AG04449 (cell line): ENCODE measurements at places on chromosomes 6 and 20.

DNA sequence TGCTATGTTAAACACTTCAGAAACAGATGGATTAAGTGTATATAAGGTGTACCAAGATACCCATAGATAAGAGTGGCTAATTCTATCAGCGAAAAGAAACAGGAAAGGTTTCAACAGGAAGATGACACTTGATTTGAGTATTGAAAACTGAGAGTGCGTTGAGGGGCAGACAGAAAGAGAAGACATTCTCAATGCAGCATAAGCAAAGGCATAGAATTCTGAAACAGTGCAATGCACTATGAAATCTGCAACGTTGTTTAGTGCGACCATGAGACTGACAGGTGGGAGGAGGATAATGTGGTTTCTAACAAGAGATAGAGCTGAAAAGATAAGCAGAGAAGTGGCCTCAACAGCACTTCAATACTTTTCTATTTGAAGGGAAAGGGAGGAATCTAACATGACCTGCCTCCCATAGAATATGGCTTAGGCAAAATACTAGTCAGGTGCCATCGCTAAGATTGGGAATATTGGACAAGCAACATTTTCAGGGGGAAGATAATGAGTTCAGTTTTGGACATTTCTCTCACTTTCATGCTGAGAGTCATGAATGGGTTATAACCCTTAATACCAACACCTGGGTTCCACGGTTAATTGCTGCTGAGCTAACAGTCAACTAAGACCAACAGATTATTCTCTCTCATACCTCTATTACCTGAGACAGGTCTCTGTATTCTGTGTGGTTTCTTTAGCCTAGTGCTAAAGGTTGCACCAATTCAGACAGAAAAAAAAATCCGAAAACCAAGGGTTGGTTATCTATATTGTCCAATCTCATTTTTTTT, 312.9 kb upstream of the ARID1B start:
- DNase-seq: no peak

GRCh38 chr6:27451660-27452390, 21.1 kb downstream of the ZNF184 start:
- DNase-seq: no peak

DNA sequence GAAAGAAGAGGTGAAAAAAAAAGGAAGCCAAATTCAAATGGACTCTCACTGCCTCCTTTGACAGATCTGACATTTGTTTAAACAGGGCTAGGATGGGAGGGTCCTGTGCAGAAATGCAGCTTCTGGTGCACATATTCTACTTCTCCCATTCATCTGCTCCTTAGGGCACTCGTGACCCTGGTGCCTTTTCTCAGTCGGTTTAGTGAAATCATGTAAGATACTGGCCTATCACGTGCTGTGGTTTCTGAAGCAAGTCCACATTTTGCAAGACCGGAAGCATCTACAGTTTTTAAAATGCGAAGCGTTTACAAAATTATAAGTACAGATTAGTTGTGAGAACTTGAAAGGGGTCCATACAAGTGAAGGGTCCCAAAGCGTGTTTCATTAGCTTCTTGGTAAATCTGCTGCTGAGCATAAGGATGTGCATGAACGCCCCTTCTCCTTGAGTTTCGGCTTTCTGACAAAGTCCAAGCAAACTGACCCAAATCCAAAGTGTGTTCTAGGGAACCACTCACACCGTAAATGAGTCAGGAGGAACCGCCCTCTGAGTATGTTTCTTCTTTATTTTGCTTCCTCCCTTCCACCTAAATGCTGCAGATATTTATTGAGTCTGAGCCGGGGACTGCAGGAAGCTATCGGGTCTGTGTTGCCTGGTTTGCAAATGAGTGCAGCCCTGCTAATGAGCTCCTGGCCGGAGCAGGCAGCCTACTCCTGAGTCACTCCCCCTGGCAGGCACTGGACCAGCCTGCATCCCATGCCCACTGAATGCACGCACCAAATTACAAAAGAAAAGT, 323.8 kb upstream of the JARID2 start:
- DNase-seq: no peak

DNA sequence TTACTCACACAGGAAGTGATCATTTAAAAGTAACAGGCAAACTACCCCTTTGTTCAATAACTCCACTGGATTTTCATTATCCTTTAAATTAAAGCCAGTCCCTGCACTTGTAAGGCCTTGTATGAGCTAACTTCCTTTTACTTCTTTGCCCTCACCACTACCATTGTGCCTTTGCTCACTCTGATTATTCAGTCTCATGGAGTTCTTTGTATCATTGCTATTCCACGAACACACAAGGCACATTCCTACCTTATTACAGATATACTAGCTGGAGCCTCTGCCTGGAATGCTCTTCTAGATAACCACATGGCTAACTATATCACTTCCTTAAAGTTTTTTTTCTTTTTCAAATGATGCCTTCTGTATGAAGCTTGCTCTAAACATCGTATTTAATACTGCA, 748.6 kb upstream of the HS3ST5 start:
- DNase-seq: no peak

DNA sequence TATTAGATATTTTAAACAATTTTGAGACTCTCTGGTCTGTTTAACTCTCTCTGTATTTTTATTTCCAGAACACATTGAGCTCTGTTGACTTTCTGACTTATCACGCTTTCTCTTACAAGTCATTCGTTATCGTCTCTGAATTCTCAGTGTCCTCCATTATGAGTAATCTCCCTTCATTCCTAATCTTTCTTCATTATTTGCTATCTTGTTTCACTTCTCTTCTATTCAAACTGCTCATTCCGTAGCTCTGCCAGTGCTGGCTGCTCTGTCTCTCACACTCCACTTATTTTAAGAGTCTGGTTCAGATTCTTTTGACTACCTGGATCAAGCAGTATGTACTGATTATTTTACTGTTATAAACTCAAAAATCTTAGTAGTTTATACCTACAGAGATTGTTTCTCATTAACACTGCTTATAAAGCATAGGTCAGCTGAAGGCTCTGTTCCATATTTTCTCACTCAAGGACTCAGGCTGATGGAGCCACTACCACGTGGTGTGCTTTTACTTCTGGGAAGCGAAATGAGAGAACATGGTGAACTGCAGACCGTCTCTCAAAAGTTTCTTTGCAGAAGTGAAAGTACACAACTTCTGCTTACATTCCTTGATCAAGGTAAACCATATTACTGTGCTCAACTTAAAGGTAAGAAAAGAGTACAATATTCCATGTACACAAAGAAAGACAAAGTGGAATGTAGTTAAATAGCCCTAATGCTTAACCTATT, 485.2 kb downstream of the GRIK2 start:
- DNase-seq: no peak

DNA sequence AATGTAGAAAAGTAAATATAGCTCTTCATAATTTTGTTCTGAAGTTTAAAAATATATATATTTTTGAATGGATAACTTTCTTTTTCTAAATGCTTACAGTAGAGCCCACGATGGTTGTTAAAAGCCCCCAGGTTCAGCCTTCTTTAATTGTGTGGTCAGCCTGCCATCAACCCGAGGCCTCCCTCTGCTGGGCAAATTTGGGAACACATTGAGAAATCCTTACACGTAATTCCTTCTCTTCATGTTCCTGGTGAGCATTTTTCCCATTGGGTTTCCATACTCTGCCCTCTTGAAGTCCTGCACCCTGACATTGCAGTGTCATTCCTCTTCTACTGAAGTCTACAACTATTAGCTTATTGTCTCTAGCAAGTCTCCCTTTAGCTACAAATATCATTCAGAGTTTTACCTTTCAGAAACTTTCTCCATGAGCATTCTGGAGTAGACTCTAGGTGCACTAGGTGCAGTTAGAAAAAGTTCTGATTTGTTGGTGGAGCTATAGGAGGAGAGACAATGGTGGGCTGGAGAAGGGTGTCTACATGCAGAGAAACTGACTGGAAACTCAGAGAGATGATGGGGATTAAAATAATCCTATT, 40.6 kb downstream of the TRIM38 start:
- DNase-seq: no peak

DNA sequence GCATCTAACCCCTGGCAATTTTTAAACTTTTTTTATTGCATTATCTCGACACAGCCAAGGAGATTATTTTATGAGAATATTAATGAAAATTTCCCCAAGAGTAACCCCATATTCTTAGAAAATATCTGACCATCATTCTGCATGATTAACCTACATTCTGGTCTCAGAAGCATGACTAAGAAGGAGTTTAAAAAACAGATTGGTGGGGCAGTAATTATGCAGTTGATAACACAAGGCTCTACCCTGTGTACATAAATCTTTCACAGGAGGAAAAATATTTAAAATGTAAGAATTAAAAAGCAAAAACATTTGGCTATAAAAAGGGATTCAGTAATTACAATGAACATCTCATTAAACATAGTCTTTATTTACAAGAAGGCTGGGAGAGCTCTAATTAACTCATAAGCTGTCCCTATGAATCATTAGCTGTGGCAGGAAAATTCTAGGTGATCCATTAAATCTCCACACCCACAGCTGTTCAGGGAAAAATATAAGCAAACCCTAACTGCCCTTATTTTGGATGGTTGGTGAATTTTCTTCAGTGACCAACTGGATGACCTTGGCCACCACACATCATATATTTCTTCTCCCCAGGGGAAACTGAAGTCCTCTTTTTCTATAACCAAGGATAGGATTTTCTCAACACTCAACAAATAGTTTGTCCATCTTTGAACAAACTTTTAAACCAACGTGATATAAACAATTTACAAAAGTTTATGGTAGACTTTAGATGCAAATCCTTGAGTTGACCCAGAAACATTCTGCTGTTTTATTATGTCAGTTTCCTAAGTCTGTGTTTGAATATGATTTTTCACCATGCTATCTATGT, 59.5 kb downstream of the PDE7B start:
- DNase-seq: no peak

DNA sequence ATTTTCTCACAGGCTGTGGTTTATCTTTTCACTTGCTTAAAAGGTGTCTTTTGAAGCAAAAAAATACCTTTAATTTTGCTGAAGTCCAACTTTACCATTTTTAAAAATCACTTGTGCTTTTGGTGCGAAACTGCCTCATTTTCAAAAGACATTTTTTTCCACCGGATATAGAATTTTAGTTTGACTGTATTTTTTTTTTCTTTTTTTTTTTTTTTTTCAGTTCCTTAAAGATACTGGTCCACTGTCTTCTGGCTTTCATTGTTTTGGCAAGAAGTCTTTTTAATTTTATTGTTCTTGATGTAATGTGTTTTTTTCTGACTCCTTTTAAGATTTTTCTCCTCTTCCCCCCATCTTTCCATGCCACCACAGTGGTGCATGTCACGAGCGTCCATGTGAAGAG, 198.2 kb downstream of the ARID1B start:
- DNase-seq: no peak

DNA sequence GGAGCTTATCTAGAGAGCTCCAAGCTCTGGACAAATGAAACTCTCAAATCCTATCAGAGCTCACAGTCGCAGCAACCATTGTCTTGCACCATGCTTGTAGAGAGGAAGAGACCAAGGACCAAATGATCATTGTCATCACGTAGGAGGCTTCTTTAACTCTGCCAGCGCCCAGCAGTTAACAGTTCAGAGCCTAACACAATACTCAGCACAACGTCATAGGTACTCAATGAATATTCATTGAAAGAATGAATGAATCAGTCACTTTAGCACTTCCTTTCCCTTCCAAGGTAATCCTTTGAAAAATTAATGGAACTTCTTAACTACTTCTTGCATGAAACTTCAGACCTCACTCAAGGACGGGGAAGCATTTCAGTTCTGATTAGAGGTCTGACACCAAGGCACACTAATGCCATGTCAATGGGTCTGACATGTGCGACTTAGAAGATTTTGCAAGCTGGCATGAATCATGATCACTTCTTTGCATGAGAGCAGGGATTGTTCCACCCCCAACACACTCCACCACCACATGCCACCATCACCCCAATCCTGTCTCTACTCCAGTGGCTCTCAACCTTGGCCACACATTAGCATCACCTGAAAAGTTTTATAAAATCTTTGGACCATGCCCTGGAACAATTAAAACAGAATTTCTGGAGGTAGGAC, 45.1 kb downstream of the KHDC1L start:
- DNase-seq: no peak

- no peak for DNase-seq
These were observed 87.8 kb downstream of the SESN1 start for GRCh38 chr6:109006818-109007217.

GRCh38 chr20:8523684-8524083, 391.6 kb downstream of the PLCB1 start:
- no peak for DNase-seq

DNA sequence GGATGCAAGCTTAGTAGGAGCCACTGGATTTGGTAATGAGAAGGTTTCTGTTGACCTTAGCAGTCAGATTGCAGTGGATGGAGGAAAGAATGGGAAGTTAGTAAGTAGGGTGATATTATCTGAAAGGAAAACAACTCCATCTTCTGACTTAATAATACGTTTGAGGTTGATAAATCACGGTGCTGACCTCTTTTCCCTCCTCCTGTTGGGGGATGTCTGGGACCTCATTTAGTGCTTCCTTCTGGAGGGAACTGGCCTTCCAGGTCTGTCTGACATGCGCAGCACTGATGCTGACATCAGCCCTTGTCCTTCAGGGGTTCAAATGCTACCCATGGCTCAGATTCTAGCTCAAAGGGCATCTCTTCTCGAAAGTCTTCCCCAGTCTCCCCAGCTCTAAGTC, 48.2 kb upstream of the AKAP12 start:
- no peak for DNase-seq

GRCh38 chr6:53543359-53544216, 1.3 kb downstream of the GCLC start:
- DNase-seq: no peak

- DNase-seq: no peak
These were observed 81.2 kb downstream of the THBS2 start for GRCh38 chr6:169172456-169172855.

DNA sequence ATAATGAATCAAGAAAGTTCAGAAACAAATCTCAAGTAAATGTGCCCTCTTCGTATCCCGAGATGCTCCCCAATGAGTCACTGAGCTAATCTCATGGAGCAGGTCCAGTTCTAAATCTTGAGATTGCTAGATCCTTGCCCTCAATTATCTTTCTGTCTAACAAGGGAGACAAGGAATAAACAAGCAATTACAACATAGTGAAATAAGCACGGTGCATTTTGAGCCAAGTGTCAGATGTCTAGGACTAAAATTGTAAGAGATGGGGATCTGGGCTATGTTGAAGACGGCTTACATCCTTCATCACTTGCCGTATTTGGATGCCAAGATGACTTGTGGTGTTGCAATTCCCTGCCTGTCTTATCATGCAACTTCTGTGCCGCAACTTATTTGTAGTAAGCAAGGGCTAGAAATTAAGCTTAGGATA, 56.5 kb upstream of the ADGRF1 start:
- DNase-seq: no peak
